ENCODE measurements at places on chromosomes 13 and 19.

DNA sequence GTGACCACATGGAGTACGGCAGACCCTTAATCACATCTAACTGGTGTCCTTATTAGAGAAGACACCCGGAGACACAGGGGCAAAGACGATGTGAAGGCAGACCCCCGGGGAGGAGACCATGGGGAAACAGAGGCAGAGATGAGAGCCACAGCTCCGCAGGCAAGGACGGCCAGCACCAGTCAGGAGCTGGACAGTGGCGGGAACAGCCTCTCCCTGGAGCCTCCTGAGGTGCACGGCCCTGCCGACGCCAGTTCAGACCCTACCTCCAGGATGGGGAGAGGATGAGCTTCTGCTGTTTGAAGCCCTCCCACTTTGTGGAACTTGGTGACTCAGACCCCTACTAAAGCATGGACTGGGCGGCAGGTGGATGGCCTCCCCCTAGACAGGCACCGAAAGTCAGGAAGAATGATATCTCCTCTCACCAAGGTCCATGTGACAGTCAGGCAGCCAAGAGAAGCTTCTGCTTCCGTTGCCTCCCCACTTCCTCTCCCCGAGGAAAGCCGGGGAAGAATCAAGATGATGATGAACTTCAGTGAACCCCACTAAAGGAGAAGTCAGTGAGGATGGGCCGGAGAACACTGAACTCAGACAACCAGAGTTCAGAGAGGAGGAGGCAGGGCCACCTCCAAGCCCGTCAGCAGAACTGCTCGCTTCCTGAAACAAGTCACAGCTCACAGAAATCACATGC lies 25.4 kb downstream of the RAB20 start:
- DNase-seq = no peak

GRCh38 chr19:823565-824121 lies 1.9 kb upstream of the PLPPR3 start:
- peak; percentile 51 for DNase-seq

- peak; percentile 54 for DNase-seq
Observed at GRCh38 chr13:21674490-21675009, 3.7 kb downstream of the FGF9 start.

- peak; percentile 80 for DNase-seq
Observed at GRCh38 chr19:50537769-50538230, 24.1 kb upstream of the ASPDH start.

DNA sequence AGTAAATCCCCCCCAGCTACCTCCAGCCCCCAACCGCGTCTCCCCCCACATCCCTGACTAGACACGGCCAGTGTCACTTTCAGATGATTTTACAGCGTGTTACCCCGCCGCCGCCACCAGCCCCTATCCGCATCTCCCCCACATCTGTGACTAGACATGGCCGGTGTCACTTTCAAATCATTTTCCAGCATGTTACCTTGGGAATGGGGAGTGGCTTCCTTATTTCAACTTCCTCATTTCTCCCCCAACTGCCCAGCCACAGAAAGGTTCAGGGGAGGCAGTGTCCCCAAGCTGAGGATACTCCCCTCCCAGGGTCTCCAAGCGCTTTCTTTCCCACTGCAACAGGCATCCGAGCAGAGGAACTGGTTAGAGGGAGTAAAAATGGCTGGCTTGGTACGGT lies 18.4 kb downstream of the ADGRL1 start:
- DNase-seq = no peak

DNA sequence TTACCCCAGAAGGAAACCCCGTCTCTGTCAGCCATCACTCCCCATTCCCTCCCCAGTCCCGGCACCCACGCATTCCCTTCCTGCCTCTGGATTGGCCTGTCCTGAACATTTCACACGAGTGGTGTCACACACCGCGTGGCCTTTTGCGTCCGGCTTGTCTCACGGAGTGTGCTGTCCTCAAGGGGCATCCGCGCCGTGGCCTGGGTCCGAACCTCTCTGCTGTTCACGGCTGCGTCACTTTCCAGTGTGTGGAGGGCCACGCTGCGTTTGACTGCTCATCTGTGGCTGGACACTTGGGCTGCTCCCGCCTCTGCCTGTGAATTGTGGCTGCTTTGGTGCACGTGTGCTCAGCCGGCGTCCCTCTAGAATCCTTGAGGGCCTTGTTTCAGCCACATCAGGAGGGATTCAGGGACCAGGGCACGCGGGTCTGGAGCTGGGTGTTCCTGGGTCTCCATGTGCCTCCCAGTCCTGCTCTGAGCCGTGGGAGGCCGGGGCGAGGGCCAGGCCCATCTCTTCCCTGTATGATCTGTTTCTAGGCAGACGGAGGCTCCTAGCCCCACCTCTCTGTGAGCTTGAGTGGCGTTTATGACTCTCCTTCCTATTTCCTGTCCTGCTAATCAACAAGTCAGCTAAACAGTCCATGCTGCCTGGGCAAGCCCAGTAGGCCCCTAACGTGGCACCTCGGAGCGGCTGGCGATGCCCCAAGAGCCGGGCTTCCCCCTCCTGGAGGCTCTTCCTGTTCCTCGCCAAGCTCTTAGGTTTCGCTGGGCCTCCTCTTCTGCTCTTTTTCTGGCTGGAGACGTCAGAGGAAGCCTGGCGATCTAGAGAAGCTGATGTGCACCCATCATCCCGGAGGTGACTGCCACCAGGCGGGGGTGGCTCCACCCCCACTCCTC lies 8.1 kb downstream of the STK11 start:
- no peak for DNase-seq

- DNase-seq = no peak
Observed at GRCh38 chr19:42199440-42200115, 17.9 kb downstream of the DEDD2 start.

DNA sequence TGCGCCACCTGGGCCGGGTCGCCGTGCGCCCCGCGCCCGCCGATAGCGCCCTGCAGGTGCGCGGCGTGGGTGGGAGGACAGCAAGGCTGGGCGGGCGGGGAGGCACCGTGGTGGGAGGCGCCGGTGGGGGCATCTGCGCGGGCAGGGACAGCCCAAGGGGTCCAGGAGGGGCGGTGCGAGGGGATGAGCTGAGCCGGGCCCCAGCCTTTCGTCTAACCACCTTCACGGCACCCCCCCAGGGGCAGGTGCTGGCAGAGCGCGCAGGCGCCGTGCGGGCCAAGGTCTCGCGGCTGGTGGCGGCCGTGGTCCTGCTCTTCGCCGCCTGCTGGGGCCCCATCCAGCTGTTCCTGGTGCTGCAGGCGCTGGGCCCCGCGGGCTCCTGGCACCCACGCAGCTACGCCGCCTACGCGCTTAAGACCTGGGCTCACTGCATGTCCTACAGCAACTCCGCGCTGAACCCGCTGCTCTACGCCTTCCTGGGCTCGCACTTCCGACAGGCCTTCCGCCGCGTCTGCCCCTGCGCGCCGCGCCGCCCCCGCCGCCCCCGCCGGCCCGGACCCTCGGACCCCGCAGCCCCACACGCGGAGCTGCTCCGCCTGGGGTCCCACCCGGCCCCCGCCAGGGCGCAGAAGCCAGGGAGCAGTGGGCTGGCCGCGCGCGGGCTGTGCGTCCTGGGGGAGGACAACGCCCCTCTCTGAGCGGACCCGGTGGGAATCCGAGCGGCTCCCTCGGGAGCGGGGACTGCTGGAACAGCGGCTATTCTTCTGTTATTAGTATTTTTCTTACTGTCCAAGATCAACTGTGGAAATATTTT lies 3.1 kb downstream of the KISS1R start:
- no peak for DNase-seq

DNA sequence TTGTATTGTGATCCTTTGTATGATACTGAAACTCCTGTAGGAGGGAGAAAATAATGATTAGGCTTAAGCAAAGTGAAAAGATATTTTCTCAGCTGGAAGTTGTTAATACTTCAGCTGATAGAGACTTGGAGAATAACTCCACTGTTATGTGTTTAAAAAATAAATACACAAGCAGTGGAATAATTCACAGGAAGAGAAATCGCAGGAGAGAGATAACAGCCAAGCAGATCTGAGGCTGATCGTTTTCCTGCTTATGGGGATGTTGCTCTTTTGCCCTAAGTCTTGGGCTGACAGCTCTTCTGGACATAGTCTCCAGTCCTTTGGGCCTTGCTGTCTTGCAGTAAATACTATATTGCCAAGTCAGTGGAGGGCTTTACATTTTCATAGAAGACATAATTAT lies 93.3 kb downstream of the OLFM4 start:
- DNase-seq = no peak

- no peak for DNase-seq
Observed at GRCh38 chr13:71801781-71802180, 65.2 kb downstream of the DACH1 start.

GRCh38 chr19:47758443-47758804 lies 13.1 kb downstream of the NOP53 start:
- DNase-seq = no peak

- DNase-seq = no peak
Observed at GRCh38 chr13:110524541-110525257, 36.8 kb downstream of the RAB20 start.

GRCh38 chr13:47147812-47148119 lies 250.9 kb upstream of the HTR2A start:
- no peak for DNase-seq

DNA sequence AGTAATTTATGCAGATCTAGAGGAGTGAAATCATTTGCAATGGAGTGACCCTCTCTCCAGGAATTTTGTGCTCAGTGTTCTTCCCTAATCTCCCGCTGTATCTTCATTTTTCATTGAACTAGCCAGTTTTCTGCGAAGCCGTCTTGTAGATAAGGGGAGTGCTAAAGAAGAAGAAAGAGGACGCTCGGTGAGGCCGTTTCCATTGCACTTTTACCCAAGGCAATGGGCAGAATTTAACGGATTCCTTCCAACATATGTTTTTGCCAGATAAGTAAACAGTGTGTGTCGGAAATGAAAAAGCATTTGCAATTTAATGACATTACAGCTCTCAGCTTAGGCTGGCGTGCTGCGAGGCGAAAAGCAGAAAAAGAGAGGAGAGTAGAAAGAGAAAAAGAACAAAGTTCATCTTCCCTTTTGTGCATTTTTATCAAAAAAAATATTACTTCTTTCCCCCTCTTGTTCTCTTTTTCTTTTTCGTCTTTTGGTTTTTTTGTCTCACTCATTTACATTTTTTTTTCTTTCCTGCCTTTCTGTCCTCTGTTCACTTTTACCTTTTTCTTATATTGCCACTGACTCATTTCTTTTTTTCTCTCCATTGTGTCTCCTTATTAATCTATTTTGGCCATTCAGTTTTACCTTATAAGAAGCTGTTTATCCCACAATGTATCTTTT lies 49.9 kb downstream of the SOX21 start:
- no peak for DNase-seq

DNA sequence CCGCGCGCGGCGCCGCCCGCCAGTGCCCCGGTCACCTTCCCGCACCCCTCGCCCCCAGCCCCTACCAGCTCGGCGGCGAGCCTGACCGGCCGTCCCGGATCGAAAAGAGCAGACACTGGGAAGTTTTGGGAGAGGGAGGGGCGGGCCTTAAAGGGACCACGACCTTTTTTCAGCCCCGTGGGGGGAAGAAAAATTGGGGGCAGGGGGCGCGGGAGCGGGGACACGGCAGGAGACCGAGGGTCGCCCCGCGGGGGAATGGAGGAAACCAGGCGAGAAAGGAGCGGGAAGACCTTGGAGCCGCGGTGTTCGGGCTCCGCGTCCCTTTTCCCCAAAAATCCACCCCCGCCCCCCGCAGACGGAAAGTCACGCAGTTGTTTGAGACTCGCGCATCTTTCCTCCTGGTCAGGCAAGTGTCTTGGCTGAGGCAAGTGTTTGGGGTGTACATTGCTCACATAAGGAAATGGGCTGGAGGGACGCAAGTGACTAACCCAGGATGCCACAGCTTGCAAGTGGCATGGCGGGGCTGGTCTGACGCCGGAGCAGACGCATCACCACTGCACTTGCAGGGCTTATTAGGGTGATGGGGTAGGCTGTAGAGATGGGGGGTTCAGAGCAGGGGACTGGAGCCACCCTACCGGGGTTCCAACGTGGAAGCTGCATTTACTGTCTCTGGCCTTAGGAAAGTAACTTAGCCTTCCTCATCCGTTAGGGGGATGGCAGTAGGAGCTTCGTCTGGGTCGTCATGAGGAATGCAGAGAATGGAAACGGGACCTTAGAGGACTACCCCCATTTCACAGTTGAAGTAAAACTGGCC lies 2.7 kb upstream of the HNRNPL start:
- DNase-seq = peak; percentile 91

- DNase-seq = no peak
Observed at GRCh38 chr19:43782689-43783231, 2.0 kb upstream of the KCNN4 start.

- DNase-seq = no peak
Observed at GRCh38 chr13:114311908-114312307, 2.4 kb upstream of the CHAMP1 start.

DNA sequence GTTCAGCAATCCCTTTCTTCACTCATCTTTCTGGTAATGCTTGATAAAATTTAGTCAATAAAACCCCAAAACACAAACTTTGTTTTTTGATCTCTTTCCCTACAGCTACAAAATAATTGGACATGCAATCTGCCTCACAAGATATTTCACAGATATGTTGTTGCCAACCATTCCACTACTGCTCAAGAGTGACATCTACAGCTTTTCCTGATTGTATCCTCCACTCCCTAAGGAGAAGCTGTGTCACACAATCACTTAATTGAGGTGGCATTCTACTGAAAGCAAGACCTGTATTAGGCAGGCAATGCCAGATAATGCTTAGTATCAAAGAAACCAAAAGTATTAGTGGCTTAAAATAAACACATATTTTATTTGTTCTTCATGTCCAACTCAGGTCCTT lies 1646.2 kb upstream of the SPRY2 start:
- no peak for DNase-seq

DNA sequence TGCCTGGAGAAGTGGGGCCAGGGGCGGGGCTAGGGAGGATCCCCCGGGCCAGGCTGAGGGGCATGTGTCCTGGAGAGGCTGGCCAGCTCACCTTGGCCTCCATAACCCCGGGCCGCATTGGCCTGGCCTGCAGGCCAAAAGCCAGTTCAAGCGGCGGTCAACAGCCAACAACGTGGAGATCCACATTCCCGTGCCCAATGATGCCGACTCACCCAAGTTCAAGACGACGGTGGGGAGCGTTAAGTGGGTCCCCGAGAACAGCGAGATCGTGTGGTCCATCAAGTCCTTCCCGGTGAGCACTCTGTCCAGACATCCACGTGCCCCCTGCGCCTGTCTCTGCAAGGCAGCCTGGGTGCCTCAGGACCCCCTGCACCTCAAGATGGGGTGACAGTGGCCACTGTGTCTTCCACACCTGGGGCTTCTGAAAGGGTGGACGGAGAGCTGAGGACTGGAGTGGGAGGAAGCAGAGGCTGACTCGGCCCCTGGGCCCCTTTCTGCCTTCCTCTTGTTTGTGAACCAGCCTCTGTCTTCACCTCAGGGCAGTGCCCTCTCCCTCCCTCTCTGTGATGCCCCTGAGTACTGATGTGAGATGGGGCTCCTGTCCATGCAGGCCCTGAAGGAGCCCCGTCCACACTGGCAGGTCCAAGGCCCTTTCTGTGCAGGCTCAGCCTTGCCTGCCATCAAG lies 31.1 kb downstream of the AP1M1 start:
- DNase-seq = no peak

- no peak for DNase-seq
Observed at GRCh38 chr13:40706439-40706838, 40.0 kb upstream of the FOXO1 start.

GRCh38 chr13:50158385-50159165 lies 143.3 kb downstream of the KCNRG start:
- DNase-seq = no peak
